ENCODE measurements at places on chromosomes 7 and 10.

DNA sequence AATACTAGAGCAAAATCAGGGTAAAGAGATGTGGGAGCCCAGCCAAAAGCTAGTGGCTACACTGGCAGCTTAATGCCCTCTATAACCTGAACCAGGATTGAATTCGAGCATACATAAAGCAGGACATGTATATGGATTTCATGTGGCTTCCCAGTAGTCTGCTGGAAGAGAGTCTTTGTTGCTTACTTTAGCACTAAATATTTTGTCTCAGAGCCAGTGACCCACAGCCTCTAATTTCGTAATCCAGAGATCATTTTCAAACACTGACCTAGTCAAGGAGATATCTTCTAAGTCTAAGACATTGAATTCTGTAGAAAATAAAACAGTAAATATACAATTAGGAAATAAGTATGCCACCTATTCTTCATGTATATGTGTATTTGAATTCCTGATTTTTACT, 64.2 kb upstream of the GNAI1 start:
- DNase-seq, result no peak

GRCh38 chr7:7178906-7179305, 3.4 kb upstream of the C1GALT1 start:
- no peak for DNase-seq

- DNase-seq, result no peak
These were observed 252.9 kb downstream of the SNX13 start for GRCh38 chr7:17687361-17687760.

DNA sequence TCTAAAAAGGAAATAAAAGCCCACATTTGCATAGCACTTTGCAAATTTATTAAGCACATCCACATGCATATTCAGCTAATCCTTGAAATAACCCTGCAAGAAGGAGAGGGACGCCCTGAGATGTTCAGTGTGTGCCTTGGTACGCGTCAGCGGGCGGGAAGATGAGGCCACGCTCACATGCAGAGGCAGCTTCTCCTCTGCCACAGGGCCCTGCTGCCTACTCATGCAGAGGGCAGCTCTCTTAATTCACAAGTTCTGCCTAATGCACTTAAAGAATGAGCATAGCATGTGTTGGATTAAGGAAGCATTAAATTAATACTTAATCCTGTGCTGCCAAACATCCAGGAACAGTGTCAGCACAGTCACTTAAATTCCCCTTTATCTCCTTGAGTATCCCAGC, 132.3 kb downstream of the HECW1 start:
- DNase-seq, result no peak

DNA sequence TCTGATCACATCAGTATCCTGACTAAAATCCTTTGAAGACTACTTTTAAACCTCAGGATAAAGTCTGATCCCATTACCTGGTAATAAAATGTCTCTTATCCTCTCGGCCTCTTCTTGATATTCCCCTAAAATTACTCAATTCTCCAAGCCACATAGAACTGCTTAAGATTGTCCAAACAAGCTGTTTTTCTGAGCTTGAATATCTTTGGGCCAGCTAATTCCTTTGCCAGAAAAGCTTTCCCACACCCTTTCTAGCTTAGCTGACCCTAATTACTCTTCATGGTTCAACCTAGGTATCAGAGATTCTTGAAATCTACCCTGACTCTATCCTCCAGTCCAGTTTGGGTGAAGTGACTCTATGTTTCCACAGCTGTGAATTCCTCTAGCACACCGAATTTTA, 328.6 kb downstream of the CRPPA start:
- DNase-seq, result no peak

DNA sequence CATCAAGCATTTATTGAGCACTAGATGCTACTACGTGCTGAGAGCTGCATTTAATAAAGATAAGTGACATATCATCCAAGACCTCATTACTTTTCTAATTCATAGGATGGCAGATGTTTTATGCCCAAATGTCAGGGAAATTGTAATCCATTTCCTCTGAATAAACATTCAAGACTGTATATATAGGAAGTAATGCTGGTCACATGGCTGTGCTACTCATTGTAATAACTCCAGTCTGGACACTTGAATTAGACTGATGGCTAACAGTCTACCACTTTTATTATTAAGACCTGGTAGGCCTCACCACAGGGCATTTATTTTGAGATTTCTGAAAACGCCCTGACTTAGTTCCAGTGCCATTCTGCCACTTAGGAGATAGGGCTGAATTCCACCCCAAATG, 36.6 kb downstream of the PIK3AP1 start:
- DNase-seq, result no peak

GRCh38 chr10:508726-509125, 180.7 kb downstream of the DIP2C start:
- DNase-seq, result no peak

DNA sequence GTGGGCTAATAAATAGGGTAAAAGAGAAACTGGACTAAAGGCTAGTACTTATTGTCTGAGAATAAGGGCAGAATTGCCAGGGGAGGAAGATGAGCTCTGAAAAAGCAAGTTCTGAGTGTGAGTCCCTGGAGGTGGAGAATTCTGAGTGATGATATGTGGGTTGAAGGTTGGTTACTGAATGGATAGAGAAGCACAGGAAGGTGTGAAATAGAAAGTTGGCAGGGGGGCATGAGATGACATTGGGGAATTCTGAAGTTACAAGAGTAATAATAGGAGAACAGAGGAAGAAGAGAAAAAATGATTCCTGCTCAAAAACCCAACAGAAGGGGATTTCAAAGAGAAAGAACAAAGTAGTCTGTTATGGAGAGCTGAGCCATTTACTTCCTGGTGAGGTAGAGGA, 76.9 kb downstream of the PRKCQ start:
- no peak for DNase-seq

DNA sequence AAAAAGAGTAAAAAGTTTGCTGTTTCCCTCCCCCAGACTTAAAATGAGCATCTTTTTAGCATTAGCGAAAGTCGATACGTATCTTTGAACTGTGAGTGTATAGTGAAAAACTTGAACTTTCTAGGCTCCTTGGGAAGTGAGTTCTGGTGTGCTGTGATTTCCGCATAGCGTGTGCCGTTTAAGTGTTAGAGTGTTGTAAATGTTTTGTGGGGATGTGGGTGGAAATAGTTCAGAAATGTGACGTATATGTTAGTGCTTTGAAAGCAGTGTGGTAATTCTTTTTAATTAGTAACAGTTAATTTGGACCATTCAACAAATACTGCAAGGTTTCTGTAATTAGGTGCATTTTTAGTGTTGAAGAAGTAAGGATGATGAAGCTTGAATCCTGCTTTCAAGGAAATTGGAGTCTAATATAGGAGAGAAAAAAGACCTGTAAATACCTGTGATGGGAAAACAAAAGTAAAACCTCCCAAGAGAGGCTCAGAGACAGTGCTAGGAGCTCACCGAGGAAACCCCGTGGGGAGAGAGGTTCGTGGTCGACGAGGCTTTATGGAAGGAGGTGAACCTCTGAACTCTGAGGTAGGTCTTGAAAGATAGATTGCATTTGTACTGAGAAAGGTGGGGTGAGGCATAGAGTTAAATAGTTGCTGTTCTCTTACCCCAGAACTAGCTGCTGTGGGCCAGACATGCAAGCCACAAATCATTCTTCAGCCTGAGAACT, 40.8 kb downstream of the RBM33 start:
- no peak for DNase-seq

GRCh38 chr10:58063861-58064480, 203.7 kb downstream of the IPMK start:
- DNase-seq, result no peak

- no peak for DNase-seq
These were observed 75.0 kb downstream of the LANCL2 start for GRCh38 chr7:55440040-55440690.

GRCh38 chr10:124685261-124685660, 58.9 kb downstream of the FAM53B start:
- no peak for DNase-seq

DNA sequence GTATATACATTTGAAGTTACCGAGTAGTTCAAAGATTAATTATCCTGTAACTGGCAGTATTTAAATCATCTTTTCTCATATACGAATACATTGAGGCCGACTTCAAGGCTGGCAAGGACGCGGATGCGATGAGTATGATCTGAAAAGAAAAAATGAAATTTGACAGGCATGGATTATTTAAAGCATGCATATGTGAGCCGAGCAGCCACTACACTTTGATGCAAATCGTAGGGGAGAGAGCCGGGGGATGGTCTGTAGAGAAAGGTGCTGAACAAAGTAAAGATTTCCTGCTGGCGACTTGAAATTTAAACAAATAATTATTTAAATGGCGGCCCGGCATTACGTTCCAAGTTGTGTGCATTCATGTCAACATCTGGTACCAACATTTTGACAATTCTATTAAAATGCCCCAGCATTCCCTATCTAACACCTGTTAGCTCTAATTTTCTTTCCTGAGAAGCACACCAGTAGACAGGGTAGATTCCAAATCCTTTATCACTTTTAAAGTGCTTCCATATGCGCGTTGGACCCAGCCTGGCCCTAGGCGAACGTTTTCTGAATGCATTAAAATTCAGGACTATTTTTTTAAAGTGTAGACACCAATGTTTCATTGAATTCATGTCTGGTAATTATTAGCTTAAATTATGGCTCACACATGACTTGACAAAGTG, 188.7 kb downstream of the EMX2 start:
- no peak for DNase-seq

GRCh38 chr10:118488710-118489497, 106.5 kb downstream of the PRLHR start:
- no peak for DNase-seq

DNA sequence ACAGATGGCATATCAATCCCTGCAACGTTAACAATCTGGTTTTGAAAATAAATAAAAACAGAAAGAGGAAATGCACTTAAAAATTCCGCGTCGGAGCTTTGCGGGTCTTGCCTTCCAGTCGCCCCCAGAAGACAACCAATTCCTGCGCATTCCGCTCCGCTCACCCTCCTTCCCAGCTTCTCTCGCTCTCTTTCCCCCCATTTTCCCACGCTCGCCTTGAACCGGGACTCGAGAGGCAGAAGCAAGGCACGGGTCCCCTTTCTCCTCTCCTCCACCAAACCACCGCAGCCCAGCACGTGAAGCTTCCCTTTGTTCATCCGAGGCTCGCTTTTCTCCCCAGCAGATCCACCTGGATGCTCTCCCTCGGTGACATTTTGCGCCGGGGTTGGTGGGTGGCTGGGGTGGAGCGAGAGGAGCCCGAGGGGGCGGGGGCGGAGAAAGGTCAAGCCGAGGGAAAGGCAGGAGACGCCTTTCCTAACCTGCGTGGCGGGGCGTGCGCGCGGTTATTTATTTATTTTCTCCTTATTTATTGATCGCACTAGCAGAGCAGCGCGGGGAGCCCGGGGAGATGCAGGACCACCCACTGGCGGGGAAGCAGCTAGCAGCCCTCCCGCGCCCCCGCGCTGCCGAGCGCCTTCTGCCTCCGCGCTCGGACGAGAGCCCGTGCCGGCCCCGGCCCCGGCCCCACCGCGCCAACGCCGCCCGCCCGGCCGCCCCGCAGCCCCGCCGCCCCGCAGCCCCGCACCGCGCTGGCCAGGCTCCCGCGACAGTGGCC, at the start of gene KCND2:
Gene KCND2, plus strand, starts transcription at position 475 of the 775 bp plus-strand sequence.
- DNase-seq, result peak; percentile 13

- DNase-seq, result peak; percentile 27
These were observed 167.4 kb upstream of the AHR start for GRCh38 chr7:17131060-17131345.

- no peak for DNase-seq
These were observed 881 bp upstream of the SSBP1 start for GRCh38 chr7:141737118-141737835.

GRCh38 chr10:25057886-25058285, 41.5 kb downstream of the THNSL1 start:
- no peak for DNase-seq

DNA sequence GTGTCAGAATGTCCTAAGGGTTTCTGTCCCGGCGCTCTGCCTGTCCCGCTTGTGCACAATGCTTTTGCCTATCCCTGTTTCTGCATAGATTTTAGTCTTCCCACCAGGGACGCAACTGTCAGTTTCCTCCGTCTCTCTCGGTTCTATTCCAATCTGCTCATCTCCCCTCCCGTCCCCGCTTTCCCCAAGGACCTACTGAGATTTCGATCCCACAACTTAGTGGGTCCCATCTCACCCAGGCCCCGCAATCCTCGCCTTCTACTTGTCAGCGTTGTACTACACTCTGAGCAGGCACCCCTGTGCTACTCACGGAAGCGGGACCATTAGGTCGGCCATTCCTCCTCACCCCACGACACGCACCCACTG, 519 bp upstream of the ZNF655 start:
- no peak for DNase-seq

DNA sequence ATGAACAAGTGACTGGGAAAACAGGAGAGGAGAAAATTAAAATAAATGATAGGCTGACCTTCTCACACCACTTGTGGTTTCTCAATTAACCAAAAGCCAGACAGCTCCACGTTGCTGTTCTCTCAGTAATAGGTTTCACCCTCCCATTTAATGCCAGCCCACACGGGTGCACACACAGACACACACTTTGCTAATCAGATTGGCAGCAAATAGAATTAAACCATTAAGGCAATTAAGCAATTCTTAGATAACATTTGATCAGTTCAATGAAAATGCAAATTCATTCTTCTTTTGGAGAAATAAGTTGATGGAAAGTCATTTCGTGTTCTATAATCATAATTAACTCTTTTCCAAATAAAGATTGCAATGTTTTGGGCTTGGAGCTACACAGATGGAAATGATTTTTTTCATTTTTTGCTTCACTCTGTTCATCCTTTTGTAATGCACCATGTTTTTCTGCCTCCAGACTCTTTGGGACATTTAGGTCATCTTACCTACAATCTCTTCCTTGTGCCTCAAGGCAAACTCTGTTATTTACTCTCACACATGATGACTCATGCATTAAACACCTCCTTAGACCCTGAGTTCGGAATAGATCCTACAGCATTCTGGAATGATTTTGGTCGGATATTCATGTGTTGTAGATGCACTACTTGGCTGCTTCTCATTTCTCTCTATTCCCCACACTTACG, 700.7 kb downstream of the AUTS2 start:
- DNase-seq, result no peak

DNA sequence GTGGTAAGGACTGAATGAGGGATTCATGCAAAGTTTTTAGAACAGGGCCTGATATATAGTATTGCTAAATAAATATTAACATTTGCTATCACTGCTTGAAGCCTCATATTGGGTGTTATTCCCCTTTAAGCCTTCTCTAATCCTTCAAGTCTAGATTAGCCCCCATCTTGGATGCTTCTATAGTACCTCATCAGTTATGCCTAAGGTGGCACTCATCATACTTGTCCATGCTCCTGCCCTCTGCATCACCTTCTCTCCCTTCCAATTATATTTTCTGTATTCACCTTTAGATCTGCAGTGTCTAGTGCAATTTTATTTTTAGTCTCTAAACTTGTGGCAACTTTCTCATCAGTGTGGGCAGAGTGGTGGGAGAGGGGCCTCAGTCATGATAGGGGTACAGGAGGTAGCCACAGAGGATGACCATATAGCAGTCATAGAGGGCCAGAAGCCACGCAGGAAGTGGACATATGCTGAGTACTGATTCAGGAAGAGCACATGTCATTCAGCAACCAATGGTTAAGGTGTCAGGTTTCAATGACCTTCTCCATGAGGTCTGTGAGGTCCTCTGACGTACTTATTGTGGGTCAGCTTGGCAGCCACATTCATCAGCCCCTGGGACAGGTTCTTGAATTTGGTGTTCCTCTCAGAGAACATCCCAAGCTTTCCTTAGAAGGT, 2.5 kb downstream of the ENTPD1 start:
- no peak for DNase-seq

- no peak for DNase-seq
These were observed at the start of gene CLDN15 for GRCh38 chr7:101237206-101238067. CLDN15 (minus strand) TSS chr7:101237802; CDS start chr7:101237581, 221 bp downstream.

Data from left kidney (tissue), 8 donors.